Activated B cell treated with CpG ODN at 0.5 μM for 24 hours (primary cell): ENCODE measurements at places on chromosomes 6 and 20. TPM values are rescaled to one million over a fixed set of nuclear protein-coding genes. Genes with fewer than 3 reads are reported as not detected.

Gene SLC17A2
- not detected in 2 replicates for total RNA-seq

- H3K27ac ChIP-seq: no peak overlapping the region
- H3K36me3 ChIP-seq: peaks cover 74% of the 10 kb centered on the region
- DNase-seq: no peak
- no peak overlapping the region for H3K4me3 ChIP-seq
- peaks cover 31% of the 10 kb centered on the region for H3K4me1 ChIP-seq
These were observed 2.8 kb downstream of the SNRPB2 start for GRCh38 chr20:16732506-16733152.

Gene PRKN
- 2.3 and 3.5 TPM in 2 replicates for total RNA-seq

GRCh38 chr6:170316071-170316470 lies 9.5 kb downstream of the FAM120B start:
- peaks cover 46% of the 10 kb centered on the region for H3K36me3 ChIP-seq
- no peak for DNase-seq
- peaks cover 31% of the 10 kb centered on the region for H3K4me1 ChIP-seq
- no peak overlapping the region for H3K4me3 ChIP-seq
- no peaks in the 10 kb centered on the region for H3K27me3 ChIP-seq

DNA sequence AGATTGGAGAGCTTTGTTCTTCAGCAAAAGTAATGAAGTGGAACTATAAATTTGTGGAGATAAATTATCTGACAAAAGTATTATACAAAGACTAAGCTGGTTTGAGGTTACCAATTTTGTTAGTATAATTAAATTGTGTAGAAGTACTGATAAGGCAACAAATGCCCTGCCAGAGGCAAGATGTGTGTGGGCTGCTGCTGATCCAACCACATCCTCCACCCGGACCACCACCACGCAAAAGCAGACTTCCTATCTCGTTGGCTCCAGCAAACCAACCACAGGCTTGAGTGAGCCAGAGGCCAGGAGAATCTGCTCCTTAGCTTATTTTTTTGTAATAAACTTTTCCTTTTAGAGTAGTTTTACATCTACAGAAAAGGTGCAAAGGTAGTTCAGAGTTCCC lies 1.1 kb upstream of the MYLK4 start:
- peaks cover 13% of the 10 kb centered on the region for H3K4me1 ChIP-seq
- no peak for DNase-seq

Gene ME1
- total RNA-seq: not detected in 2 replicates

DNA sequence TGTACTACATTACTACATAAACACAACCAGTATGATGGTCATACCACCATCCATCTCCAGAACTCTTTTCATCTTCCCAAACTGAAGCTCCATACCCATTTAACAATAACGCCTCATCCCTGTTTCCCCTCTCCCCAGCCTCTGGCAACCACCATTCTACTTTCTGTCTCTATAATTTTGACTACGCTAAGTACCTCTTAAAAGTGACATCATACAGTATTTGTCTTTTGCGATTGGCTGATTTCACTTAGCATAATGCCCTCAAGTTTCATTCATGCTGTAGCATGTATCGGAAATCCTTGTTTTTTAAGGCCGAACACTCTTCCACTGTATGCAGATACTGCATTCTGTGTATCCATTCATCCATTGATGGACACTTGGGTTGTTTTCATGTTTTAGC lies 29.7 kb downstream of the GABRR1 start:
- H3K4me1 ChIP-seq: no peaks in the 10 kb centered on the region
- H3K4me3 ChIP-seq: no peak overlapping the region
- DNase-seq: no peak
- H3K27me3 ChIP-seq: peaks cover 12% of the 10 kb centered on the region

GRCh38 chr6:2749969-2750600 lies 637 bp downstream of the MYLK4 start:
- H3K27ac ChIP-seq: no peak overlapping the region
- no peaks in the 10 kb centered on the region for H3K36me3 ChIP-seq
- no peak overlapping the region for H3K4me3 ChIP-seq
- peak; percentile 53 for DNase-seq
- H3K4me1 ChIP-seq: peaks cover 13% of the 10 kb centered on the region

GRCh38 chr6:170259278-170259677 lies 31.6 kb downstream of the DLL1 start:
- no peaks in the 10 kb centered on the region for H3K36me3 ChIP-seq
- no peak overlapping the region for H3K27ac ChIP-seq
- H3K4me1 ChIP-seq: no peaks in the 10 kb centered on the region
- no peak for DNase-seq
- H3K27me3 ChIP-seq: peaks cover 15% of the 10 kb centered on the region
- no peak overlapping the region for H3K4me3 ChIP-seq

- no peak overlapping the region for H3K27ac ChIP-seq
- no peaks in the 10 kb centered on the region for H3K36me3 ChIP-seq
- DNase-seq: no peak
- no peaks in the 10 kb centered on the region for H3K4me1 ChIP-seq
- peaks cover 10% of the 10 kb centered on the region for H3K27me3 ChIP-seq
These were observed 69.5 kb downstream of the DAAM2 start for GRCh38 chr6:39861663-39862062.
